ENCODE measurements at places on chromosomes 4 and X.

DNA sequence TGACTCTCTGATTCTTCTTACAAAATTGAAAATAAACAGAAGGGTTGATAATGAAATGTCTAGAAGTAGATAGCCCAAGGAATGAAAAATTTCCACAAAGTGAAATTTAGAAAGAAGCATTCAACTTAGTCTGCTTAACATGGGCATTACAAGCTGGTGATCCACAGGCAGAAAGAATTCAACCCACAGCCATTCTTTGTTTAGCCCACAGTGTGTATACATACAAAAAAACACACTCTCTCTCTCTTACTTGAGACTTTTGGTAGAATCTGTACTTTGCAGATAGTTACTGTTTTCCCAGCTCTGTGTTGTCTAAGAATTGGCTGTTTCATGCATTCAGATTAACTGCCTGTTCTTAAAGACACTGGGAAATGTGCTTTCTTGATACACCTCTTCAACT lies 159.8 kb downstream of the SLC4A4 start:
- DNase-seq, result no peak

- no peak for DNase-seq
These were observed 60.2 kb downstream of the PDGFRA start for GRCh38 chr4:54289316-54289715.

DNA sequence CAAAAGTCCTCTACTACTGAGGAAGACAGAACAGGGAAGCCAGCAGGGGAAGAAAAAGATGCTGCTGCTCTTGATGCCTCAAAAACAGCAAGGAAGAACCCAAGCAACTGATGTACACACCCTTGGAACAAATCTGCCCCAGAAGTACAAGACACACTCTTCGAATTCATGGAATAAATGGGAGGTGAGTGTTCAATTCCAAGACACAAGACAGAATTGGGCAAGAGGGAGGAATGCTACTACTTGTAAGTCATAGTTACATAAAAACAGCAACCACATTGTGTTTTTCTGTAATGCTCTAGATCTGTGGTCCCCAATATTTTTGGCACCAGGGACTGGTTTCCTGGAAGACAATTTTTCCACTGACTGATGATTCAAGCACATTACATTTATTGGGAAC lies 58.0 kb upstream of the H2AZ1 start:
- DNase-seq, result no peak

DNA sequence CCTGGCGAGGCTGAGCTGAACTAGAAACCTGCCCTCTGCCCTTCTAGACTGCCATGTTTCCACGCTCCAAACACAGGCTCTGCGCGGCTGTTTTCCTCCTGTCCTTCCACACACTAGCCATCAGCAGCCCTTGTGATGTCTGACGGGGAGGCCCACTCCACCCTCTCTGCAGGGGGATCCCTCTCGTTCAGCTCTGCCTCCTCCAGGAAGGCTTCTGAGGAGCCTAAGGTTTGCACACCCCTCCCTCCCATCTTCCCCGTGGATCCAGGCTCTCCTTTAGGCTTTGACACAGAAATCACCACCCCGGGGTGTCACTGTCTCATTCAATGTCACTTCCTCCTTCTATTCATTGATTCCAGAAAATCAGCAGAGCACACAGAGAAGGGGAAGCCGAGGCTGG lies 38.6 kb upstream of the CRMP1 start:
- no peak for DNase-seq

DNA sequence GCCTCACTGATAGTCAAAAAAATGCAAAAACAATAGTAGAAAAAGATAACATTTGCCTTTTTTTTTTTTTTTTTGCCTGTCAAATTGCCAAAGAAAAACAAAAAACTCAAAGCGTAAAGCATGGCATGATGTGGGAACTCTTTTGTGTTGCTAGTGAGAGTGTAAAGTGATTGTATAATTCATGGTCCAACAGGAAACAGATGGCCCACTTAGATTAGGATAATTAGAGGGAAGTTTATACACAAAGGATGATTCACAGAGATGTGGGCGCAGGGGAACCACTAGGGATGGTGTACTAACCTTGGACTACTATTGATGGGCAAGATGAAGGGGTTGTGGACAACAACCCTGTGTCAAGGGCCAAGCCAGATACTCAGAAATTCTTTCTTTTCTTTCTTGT lies 16.4 kb downstream of the MCUB start:
- DNase-seq, result peak; percentile 10

GRCh38 chr4:14415146-14415545 lies 587.1 kb upstream of the CPEB2 start:
- DNase-seq, result no peak

- DNase-seq, result no peak
These were observed 31.3 kb downstream of the CD38 start for GRCh38 chr4:15809466-15809865.

GRCh38 chrX:40877887-40878286 lies 142.5 kb upstream of the MED14 start:
- no peak for DNase-seq

- no peak for DNase-seq
These were observed 361 bp downstream of the TMEM128 start for GRCh38 chr4:4247696-4248028.

- no peak for DNase-seq
These were observed 116.9 kb downstream of the COL25A1 start for GRCh38 chr4:109185548-109185947.

DNA sequence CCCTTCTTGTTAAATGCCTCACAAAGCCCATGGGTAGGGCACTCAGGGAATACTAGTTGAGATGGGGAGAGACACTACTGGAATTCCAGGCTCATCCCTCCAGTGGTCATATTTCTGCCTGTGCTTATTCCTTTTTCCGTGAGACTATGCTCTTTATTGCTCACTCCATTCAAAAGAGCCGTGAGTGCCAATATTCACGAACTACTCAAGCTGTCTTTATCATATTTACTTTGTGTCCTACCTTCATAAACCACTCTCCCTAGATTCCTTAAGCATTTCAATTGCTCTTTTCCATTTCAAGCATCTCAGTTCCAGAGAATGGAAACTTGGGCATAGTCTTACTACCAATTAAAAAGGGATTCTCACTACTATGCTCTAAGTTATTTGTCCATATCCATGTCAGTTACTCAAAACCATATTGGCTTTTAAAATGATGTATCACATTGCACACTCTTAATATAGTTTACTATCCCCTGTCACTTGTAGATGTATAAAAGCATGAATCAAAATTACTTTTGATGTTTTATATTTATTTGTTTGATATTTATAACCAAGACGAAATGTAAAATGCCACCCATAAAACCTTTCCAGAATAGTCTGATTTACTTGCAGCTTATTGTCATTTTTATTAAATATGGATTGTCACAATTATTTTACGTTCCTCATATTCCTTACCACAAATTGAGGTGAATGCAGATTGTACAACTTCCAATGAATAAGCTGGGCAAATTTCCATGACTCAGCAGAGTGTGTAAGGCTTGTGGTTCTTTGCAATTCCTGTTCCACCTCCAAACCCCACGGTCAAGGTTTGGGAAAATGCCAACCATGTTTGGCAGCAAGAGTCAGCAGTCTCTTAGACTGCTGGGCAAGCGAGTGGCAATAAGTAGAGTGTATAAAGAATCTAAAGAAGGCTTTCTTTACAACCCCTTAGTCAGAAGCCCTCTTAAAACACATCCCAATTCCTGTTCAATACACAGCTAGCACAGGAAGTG lies 24.4 kb downstream of the ENOX2 start:
- DNase-seq, result peak; percentile 88

GRCh38 chr4:73019462-73020047 lies 50.0 kb downstream of the COX18 start:
- DNase-seq, result peak; percentile 21

- no peak for DNase-seq
These were observed 26.1 kb upstream of the TET2 start for GRCh38 chr4:105120626-105121025.

- DNase-seq, result no peak
These were observed 78.7 kb downstream of the ANAPC10 start for GRCh38 chr4:145019346-145019745.

DNA sequence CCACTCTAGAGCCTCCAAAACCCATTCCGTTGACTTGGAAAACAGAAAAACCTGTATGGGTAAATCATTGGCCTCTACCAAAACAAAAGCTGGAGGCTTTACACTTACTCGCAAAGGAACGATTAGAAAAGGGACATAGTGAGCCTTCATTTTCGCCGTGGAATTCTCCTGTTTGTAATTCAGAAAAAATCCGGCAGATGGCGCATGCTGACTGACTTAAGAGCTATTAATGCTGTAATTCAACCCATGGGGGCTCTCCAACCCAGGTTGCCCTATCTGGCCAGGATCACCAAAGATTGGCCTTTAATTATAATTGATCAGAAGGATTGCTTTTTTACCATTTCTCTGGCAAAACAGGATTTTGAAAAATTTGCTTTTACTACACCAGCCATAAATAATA lies 60.8 kb downstream of the ZNF732 start:
- peak; percentile 6 for DNase-seq

- DNase-seq, result no peak
These were observed 136.6 kb upstream of the ATP6AP2 start for GRCh38 chrX:40444133-40444532.

GRCh38 chr4:158006990-158007389 lies 165.8 kb downstream of the GASK1B start:
- DNase-seq, result no peak

DNA sequence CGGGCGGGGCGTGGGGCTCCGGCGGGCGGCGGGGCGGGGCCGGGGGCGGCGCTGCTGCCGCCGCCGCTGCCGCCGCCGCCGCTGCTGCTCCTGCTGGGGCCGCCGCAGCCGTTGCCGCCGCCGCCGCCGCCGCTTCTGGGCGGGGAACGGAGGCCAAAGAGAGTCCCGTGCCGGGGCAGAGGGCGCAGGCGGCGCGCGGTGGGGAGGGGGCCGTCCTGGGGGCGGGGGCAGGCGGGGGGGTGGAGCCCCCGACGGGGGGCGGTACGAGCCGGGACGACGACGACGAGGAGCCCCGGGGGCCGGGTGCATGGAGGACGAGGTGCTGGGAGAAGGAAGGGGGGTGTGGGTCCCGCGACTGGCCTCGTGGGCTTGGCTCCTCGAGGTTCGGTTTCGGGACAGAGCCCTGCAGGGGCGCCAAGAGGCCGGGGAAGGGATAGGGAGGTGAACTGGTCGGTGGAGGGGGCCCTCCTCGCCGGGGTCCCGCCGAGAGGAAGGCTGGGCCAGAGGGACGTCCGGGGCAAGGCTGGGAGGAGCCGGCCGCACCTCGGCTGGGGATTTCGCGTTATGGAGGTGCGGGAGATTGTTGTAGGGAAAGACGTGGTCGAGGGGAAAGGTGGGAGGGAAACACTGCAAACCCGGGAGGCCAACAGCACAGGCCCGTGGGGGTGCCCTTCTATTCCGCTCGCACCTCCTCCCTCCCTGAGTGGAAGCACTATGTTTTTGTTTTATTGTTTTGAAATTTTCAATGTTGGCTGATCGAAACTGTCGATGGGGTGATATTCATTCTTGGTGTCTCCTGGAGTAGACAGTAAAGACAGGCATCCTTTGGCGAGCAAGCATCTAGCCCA lies 1.9 kb downstream of the BCORL1 start:
- DNase-seq, result no peak

DNA sequence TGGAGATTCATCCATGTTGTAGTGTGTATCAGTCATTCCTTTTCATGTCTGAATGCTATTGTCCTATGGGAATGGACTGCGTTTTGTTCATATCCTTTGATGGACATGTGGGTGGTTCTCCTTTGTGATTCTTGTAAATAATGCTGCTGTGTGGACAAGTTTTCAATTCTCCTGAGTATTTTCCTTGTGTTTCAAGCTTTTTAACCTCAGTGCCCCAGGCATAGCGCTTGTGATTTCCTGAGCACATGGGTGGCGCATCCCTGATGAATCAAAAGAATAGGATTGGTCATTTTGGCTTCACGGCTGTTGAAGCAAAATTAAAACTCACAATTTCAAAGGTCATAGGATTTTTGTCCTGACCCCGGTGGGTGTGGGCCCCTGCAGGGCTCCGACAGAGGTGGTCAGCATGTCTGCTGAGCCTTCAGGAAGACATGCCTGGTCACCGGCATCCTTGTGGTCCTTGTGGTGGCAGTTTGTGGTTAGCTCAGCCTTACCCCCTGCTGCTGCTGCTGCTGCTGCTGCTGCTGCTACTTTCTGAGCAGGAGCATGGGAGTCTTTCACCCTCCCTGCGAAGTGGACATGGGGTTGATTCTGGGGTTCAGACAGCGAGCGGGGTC lies 30.0 kb downstream of the SHROOM2 start:
- DNase-seq, result peak; percentile 83

- DNase-seq, result peak; percentile 55
These were observed 275.5 kb downstream of the PPARGC1A start for GRCh38 chr4:23614284-23614892.

- DNase-seq, result no peak
These were observed 45.4 kb downstream of the SMARCAD1 start for GRCh38 chr4:94253036-94253435.

- peak; percentile 37 for DNase-seq
These were observed 111.3 kb downstream of the SHROOM3 start for GRCh38 chr4:76546327-76546726.

GRCh38 chr4:92163348-92163747 lies 140.4 kb upstream of the GRID2 start:
- peak; percentile 10 for DNase-seq

GRCh38 chr4:159768016-159768415 lies 665.1 kb downstream of the RAPGEF2 start:
- peak; percentile 22 for DNase-seq

GRCh38 chrX:22404297-22404696 lies 131.6 kb downstream of the CBLL2 start:
- no peak for DNase-seq

DNA sequence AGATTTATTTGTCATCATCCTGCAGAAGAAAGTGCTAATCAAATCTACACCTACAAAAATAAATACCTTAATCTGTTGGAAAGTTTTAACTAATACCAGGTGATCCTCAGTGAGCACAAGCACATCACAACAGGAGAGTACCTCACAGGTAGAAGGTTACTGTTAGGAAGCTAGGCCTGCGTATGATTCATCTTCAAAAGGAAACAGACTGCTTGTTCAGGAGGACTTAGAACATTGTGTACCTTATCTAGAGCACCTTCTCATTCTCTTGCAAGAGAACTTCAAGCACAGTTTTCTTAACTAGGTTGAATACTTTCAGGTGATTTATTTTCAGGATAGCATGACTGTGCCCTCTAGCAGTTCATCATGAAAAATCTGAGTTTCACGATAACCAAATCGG lies 54.2 kb downstream of the MND1 start:
- DNase-seq, result no peak

DNA sequence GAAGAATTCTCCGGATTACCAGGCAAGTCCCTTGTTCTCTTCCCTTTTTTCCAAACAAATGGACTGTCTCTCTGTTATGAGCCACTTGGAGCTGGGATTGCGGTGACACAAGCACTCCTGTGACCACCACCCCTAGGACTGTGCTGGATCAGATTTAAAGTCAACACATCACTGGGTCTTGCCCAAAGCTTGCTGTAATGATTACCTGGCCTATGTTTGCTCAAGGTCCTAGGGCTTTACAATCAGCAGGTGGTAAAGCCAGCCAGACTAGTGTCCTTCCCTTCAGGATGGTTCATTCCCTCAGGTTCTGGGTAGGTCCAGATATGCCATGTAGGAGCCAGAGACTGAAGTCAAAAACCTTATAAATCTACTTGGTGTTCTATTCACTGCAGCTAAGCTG lies 144.7 kb downstream of the COX18 start:
- DNase-seq, result no peak

DNA sequence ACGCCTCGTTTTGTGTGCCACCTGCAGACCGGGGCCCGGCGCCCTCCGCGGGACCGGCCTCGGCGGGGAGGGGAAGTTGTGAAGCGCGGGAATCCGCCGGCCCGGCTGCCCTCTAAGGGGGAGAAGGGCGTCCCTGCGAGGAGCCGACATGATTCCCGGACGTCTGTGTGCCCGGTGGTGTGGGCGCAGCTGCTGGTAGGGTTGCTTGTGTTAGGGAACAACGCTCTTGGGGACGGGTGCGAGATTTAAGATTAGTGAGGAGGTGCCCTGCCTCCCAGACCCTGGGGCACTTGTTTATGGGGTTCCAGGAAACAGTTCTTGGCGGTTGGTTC lies 627 bp downstream of the CDKN2AIP start:
- DNase-seq, result peak; percentile 26
